ENCODE measurements at places on chromosomes 13 and 19.

- DNase-seq = no peak
These were observed 26.5 kb downstream of the NUMBL start for GRCh38 chr19:40663695-40664692.

DNA sequence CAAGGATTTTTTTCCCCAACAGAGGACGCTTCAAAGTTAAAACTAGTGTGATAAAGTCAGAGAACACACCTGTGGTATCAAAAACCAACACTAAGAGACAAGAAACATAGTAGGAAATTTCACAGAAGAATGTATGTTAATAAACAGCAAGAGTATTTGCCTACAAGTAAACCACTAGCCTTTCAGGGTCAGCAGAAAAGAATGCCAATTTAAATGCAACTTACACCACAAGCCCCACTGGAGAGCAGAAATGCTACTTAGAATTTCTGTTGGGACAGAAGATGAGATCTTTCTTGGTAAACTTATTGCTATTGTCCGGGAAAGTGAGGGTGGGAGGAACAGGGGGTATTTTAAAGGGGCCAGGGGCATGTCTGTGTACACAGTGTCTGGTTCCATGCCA, 68.6 kb downstream of the STK24 start:
- DNase-seq = no peak

GRCh38 chr13:56932104-56932503, 208.6 kb upstream of the PRR20A start:
- DNase-seq = no peak

GRCh38 chr13:49213539-49213938, 6.6 kb upstream of the MLNR start:
- DNase-seq = no peak
